ENCODE measurements at places on chromosomes 12 and 14.

- peak; percentile 78 for DNase-seq
Observed at GRCh38 chr14:35687335-35687939, 121.7 kb downstream of the RALGAPA1 start.

DNA sequence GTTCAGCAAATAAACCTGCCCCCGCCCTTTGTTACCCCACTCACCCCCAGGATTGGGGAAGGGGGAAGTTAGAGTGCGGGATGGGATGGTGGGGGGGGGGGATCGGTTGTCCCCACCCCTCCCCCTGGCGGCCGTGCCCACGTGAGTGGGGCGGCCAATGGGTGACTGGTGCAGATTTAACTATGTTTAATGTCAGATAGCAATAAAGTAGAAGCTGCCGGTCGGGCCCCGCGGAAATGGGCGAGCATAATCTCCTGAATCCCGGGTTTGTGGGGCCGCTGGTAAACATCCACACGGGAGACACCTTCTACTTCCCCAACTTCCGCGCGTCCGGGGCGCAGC lies at the start of gene HOXC12:
Gene HOXC12, plus strand, starts transcription at position 210 of the 342 bp plus-strand sequence. Its CDS starts 27 bp downstream, at position 237.
- no peak for DNase-seq

DNA sequence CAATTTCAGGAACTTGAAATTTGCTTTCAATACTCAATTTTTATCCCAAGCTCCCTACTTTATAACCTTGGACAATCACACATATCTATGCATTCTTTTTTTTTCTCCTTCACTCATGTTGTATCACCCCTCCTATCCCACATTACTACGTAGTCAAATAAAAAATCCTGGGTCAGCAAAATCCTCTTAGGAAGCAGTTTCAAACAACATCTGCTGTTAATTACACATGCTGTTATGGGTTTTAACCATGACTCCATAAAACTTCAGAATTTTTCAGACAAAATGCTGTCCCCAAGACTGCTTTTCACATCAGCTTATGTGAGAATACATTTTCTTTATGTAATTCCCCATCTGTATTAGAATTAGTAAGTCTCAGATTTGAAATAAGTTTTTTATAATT lies 61.7 kb downstream of the LRFN5 start:
- no peak for DNase-seq

DNA sequence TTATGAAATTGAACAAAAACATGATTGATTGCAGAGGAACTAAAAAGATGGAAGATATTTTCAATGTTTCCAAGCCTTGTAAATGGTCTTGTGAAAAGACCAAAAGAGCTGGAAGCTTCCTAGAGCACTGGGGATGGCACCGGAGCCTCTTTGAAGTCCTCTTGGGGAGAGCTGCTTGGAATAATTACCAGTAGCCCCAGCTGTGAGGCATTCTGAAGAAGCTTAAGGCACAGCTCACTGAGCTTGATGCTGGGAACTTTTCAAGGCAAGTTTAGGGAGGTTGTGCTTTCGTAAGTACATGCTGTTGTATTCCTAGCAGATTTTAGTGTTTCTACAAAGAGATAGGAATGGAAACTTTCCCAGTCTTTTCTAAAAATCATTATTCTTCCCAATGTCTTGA lies 13.9 kb downstream of the PDZRN4 start:
- no peak for DNase-seq

DNA sequence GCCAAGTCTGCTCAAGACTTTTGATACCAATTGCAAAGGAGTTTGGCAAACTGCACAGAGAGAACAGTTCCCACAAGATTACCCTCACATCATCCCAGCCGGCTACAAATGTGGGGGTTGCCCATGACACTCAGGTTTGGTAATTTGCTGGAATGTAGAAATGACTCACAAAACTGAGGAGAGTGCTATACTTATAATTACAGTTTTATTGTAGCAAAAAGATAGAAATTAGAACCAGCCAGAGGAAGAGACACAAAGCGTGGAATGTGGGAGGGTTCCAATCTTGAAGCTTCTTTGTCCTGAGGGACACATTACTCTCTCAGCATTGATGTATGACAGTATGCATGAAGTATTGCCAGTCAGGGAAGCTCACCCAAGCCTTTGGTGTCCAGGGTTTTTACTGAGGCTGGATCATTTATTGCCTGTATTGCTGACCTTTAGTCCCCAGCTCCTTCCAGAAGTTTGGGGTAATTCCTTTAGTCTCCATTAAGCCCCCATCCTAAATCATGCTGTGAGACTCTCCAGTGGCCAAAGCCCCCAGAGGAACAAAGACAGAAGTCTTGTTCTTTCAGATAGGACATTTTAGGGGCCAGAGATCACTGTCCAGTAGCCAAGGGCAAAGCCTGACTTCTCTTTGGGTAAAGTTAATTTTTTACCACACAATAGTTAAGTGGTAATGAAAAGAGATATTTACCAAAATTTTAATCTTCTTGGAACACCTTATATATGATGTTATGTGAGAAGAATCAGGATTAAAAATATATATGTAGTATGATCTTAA lies 9.9 kb downstream of the TBK1 start:
- DNase-seq = no peak

DNA sequence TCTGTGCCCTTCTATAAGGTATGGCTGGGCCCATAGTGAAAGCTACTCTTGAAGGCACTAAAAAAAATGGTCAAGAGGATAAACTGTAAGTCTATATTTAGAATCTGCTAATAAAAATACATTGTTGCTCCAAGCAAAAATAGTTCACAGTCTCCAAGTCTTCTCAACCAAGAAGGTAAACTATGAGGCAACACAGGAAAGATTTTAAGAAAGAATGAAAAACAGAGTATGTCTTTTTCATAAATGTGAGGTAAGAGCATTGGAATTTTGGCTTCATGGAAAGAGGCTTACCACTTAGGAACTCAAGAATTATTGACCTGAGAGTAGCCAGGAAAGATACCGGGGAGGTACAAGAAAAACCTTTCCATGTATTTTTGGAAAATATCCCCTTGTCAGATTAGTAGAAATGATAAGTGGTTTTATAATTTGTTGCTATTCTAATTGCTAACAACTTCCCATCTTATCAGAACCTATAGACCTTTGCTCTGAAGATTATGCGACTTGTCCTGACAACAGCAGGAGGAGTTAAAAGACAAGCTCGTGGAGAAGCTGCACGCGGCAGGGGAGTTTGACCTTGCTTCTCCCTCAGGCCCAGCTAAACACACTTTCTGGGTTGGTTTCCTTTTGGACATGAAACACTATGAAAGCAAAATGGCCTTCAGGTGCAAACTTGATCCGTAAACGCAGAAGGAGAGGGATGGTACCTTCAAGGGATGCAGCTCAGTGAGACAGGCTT lies 238.1 kb downstream of the FOXN3 start:
- no peak for DNase-seq

DNA sequence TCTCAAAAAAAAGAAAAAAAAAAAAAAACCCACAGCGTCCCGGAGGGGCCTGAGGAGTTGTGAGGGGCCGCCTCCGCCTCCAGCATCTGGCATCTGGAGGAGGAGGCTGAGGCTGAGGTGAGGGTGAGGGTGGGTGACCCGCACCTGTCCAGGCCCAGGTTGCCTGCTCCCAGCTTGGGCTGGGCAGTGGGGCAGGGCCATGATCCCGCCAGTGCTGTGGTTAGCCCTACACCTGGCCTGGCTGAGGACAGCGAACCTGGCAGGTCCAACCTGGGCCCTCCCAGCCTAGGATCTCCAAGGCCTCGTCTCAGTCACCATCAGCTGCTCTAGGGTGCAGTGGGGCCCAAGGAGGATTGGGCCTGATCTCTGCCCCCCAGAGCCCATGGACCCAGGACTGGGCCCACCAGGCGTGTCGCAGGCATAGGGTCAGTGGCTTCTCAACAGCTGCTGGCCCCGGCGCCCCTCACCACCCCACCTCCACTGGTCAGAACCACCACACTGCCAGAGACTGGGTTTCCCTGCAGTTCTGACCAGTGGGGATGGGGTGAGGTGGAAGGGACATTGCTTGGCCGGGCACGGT lies 36.3 kb upstream of the RCOR1 start:
- DNase-seq = no peak

GRCh38 chr12:96117460-96117859 lies 76.7 kb upstream of the ELK3 start:
- DNase-seq = no peak

DNA sequence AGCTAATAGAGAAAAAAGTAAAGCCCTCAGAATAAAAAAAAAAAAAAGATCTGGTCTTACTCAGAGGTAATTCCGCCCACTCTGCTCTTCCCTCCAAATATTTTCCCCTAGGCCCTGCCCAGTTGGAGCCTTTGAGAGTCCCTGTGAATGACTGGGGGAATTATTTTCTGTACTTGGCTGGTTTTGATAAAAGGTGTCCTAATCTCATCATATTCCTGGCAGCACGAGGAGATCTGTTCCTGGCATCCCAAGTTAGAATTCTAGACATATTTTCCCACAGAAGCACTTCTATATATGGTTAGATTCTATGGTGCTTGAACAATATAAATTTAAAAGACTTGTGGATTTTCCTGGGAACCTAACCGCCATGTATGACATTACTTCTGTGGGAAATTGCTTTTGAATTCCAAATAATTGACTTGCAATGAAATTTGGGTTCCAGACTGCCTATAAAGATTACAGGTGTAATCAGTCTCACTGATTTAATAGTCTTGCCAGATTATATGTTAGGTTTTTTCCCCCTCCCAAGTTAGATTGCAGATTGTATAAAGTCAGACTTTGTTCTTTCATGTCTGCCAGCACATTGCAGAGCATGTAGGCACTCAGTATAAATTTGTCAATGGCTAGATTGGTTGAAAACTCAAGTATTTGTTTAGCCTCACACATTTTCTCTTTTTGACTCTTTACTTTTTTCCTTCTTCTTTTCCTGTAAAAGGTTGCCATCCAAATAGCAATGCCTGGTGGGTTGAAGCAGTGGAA lies 12.3 kb downstream of the GPX2 start:
- no peak for DNase-seq

GRCh38 chr14:95463171-95463901 lies 53.1 kb downstream of the SYNE3 start:
- DNase-seq = peak; percentile 69

DNA sequence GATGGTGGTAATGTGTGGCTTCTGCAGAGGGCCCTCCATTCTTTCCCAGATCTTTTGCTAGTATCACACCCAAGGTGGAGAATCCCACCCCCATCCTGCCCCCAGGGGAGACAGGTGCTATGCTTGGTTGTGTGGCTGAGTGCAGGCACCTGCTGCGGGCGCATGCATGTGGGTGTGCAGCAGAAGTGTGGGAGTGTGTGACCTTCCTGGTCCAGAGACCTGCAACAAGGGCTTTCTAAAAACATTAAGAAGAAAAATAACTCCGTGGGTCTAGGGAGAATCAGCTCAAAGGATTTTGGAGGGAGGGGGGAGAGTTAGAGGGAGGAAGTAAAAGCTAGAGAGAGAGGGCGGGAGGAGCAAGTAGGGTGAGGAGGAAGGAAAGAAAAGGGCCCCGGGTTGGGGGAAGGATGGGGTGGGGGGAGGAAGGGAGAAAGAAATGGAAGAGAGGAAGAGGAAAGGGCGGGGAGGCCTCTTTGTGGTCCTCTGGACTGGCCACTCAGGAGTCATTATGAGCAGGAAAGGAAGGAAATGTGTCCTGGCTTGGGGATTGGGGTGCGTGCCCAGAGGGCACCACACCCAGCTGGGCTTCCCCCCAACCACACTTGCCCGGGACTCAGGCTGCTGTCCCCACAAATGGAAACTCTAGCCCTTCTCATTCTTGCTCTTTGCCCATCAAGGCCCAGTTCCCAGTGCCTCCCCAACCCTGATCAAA lies 3.1 kb upstream of the FIGNL2 start:
- DNase-seq = no peak

DNA sequence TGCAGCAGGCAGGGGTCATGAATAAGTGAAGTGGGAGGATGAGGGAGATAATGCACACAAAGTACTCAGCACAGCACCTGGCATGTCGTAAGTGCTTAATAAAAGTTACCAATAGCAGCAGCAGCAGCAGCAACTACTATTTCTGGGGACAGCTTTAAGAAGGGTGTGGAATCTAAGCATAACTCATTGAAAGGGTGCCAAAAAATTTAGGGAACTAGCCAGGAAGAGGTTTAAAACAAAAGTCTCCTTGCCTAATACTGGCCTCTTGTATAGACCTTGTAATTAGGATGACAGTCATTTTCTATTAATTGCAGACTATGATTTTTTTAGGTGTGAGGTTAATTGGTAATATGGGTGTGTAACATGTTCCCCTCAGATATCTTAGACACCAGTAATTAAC lies 179.9 kb downstream of the PTPN11 start:
- no peak for DNase-seq

GRCh38 chr12:126228936-126229335 lies 1163.7 kb downstream of the AACS start:
- DNase-seq = no peak

DNA sequence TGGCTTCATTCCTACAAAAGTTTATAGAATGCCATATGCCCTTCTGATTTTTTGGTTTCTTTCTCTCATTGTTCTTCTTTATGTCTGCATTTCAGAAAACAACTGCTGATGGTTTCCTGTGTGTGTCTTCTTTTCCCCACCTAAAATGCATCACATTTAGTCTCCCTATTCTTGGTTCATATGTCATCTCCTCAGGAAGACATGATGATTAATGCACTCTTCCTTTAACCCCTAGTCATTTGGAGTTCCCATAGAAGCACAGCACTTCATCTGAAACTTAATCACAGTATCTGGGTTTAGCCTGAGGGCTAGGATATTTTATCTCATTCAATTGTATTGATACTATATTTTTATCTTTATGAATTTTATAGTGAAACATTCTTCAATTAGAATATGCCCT lies 21.5 kb downstream of the GNPNAT1 start:
- DNase-seq = no peak

DNA sequence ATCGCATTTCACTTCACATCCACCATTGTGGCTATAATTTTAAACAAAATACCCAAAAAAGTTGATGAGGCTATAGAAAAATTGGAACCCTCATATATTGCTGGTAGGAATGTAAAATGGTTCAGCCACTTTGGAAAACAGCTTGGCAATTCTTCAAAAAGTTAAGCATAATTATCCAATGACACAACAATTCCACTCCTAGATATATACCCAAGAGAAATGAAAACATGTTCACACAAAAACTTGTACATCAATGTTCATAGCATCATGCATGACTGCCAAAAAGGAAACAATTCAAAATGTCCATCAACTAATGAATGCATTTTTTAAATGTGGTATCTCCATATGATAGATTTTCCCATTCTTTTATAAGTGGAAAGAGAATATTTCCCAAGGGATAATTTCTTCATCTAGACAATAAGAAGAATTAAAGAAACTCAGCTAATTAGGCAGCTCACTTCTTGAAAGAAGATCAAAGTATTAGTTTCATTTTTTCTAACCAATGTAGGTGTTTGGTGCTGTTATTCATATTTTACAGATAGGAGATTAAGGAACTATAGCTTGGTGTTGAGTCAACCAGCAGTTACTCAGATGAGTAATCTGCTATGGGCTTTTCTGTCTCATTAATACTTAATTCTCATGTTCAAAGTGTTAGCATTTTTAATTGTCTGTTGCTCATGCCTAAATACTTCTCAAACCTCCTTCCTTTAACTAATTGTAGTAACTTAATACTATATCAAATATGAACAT lies 32.8 kb downstream of the YEATS4 start:
- no peak for DNase-seq

DNA sequence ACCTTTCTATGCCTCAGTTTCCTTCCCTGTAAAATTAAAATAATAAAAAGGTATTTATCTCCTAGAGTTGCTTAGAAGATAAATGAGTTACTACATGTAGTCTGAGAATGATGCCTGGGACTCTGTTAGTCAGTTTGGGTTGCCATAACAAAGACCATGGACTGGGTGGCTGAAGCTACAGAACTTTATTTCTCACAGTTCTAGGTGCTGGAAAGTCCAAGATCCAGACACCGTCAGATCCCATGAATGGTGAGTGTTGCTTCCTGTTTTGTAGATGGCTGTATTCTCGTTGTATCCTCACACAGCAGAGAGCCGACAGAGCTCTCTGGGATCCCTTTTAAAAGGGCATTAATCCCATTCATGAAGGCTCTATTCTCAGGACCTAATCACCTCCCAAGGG lies 64.0 kb upstream of the LTA4H start:
- no peak for DNase-seq

- DNase-seq = no peak
Observed at GRCh38 chr12:25497021-25497420, 56.1 kb downstream of the LMNTD1 start.
